ENCODE measurements at places on chromosomes 13 and 19.
A peak's percentile ranks its signal among the peaks of the same experiment; 100 is the strongest.

- no peak for DNase-seq
These were observed 26.8 kb upstream of the WDFY2 start for GRCh38 chr13:51557438-51557837.

- no peak for DNase-seq
These were observed 18.5 kb downstream of the MAN2B1 start for GRCh38 chr19:12648088-12648487.

DNA sequence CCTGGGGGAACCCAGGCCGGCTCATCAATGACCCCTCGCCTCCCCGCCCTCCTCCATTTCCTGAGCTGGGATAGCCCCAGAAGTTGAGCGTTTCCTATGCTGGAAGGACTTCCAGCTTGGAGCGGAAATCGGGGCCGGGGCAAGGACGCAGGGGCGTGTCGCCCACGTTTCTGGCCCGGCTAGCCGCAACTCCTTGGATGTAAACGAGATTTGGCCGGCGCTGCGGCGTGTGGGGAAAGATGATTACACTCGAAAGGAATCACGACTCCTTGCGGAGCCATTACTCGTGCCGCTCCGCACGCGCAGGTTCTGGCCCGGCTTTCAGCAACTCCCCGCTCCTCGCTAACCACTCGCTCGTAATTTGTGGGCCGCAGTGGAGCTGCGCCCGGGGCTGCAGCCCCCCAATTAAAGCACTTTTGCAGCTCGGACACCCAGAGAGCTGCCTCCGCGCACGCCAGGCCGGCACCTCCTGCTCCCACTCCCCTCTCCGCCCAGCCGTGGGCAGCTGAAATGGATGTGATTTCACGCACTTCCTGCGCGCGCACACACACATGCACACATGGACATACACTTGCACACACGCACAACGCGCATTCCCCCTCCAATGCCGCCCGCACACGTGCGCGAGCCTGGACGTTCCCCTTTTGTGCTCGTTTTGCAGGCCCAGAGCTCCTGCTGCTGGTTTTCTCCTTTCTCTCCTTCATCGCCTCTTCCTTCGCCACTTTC lies 15.7 kb downstream of the ZIC5 start:
- no peak for DNase-seq

- DNase-seq: peak; percentile 84
These were observed 46.3 kb downstream of the IRS2 start for GRCh38 chr13:109740121-109740520.

DNA sequence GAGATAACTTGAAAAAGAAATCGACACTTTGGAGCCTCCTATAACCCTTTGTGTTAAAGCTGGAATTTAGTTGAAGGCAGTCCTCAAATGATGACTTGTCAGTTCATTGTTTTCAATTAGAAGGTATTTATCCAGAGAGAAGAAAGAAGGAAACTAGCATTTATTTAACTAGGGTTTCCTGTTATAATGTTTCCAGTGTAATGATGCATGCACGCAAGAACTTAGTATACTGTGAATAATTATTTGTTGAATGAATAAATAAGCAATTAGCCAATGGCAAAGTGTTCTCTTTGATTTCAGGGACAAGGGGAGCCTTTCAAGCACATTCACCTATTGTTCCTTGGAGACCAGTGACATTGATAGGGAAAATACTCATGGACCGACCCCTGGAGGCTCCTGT lies 307.4 kb downstream of the KLF5 start:
- DNase-seq: no peak

DNA sequence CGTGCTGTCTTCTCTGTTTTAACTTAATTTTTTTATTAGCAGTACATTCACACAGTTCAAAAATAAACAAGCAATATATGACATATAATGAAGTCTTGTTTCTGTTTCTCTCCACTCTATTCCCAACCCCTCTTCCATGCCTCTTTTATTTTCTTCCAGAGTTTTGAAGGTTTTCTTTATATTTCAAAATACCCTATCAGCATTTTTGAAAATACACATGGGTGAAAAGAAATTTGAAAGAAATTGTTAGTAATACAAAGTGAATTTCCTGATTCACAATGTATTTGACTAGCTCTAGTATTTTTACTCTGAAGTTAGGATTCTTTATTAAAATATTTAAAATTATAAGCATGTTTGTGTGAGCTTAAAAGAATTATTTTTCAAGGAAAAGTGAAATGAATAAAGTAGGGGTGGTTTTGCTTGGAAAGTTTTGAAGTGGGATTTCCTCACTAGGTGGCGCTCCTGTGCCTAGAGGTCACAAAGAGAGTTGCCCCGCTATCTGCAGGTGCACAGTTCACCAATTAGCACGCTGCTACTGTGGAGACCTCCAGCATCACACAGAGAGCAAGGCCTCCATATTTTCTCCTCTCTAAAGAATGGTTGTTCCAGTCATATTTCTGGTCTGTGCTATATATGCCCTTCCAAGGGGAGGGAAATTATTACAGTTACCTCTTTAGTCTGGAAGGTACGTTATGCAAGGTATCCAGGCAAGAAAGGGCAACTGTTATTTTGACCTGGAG lies 37.6 kb downstream of the SOX21 start:
- DNase-seq: no peak

Measured in vagina (tissue), 2 donors.